ENCODE measurements at places on chromosomes 4 and X.

GRCh38 chr4:144347121-144347520 is 206.6 kb upstream of the GYPA start:
- no peak for DNase-seq

GRCh38 chrX:77936299-77936698 is 25.8 kb downstream of the ATP7A start:
- DNase-seq: no peak

DNA sequence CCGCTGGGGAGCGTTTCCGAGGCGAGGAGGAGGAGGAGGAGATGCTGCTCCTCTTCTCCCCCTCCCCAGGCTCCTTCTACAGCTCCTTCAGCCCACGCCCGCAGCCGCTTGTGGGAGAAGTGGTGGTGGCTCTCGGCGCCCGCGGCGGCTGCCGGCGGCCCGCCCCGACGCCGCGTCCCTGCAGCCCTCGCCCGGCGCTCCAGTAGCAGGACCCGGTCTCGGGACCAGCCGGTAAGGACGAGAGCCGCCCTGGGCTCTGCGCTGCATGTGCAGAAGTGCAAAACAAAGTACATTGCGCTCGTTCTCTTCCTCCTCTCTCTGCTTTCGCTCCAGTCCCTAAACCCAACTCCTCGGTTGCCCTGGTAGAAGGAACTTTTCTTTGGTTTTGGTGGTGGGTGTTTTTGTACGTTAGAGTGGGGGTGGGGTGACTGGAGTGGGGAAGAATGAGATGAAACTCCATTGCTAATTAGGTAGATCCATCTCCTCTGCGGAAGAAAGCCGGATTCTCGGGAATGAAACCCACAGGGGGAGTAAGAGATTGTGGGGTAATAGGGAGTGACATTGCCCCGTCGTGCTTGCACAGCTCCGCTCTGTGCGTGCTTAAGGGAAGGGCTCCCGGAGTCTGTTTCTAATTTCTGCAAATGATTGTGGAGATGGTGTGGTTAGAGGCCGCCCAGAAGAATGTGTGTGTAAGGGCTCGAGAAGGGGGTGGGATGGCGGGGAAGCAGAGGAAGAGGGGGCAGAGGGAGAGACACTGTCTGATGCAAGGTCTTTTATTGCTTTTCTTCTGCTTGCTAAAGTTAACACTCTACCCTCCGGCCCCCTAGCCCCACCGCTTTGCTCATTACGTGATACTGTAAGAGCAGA is 677 bp downstream of the PTPN13 start:
- DNase-seq: peak; percentile 34

- no peak for DNase-seq
These were observed 213.1 kb upstream of the BOD1L1 start for GRCh38 chr4:13840502-13841190.

DNA sequence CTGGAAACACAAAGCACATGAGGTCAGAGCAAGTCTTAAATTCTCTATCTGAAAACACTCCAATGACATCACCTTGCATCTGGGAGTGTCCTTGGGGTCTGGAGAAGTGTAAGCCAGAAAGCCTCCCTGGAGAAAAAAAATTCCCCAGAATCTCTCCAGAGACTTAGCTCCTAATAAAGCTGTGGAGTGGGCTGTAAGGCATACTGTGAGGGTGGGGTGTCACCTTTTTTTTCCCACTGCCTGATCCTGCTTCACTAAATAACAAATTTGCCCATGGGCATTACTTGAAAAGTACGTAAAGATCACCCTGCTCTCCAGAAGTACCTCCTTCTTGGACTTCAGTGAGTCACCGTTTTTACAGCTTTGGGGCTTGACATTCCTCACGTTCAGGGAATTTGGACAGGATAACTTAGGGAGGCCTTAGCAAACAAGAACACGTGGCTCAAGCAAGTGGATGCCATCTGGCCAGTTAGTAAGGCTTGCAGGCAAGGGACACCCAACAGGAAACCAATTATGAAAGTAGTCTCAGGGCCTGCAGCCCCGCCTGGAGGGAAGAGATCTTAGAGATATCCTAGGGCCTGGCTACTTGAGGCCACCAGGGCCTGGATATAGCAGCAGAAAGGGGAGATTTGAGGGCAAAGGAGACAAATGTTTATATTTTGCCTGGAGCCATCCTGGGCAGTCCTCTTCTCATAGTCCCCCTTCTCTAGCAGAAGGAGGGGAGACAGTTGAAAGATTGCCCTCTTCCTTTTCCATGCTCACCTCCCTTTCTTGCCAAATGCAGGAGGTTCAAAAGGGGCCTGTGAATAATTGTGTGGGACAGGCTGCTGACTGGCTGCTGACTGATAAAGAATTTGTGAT is 60.1 kb upstream of the PLAC1 start:
- DNase-seq: no peak

GRCh38 chrX:31268359-31268758 is 196.5 kb upstream of the FTHL17 start:
- DNase-seq: no peak

DNA sequence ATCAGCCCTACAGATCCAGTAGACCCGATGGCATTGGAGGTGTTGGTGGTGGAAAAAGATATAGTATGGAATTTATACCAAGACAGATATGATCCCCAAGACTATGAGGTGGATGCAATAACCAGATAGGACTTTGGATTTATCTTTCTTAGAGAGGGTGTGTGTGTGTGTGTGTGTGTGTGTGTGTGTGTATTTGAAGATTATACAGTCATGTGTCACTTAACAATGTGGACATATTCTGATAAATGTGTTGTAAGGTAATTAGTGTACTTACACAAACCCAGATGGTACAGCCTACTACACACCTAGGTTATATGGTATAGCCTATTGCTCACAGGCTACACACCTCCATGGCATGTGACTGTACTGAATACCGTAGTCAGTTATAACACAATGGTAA is 24.4 kb upstream of the TAB3 start:
- no peak for DNase-seq

DNA sequence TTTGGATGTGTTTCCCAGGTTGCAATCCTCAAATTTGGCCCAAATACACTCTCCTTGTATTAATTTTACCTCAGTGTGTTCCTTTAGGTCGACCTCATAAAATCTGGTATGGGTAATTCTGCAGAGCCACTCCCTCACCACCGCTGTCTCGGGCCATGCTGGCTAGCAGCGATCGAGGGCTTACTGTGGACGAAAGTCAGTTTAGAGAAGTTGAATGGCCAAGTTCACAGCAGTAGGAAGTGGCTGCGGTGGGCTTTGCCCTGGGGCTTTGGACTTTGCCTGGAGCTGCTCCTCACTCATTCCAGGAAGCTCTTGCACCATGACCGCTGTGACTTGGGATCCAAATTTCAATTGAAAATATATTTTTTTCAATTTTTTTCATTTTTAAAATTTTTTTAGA is 19.6 kb downstream of the TMEM187 start:
- no peak for DNase-seq

- DNase-seq: no peak
These were observed 237.5 kb downstream of the HNRNPD start for GRCh38 chr4:82136161-82136801.

DNA sequence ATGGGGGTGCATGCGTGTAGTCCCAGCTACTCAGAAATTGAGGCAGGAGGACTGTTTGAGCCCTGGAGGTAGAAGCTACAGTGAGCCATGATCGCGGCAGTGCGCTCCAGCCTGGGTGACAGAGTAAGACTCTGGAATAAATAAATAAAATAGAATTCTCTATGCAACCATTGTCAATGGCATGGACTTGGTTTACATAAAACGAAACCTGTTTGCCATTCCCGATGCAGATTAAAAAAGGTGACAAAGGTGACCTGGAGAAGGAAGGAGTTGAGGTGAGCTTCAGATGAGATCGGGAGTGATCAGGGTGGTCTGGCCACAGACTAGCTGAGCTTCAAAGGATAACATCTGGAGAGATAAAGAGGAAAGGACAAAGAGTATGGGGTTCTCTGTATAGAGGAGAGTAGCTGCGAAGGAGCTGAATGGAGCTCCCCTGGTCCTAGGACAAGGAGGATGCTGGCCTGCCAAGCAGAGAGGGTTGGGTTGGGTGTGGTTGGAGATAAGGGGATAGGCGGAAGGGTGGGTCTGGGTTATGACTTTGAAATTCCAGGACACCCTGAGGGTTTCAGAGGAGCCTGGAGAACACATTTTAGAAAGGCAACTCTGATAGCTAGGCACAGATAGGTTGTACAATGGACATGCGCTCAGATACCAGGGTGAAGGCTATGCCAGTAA is 98.6 kb downstream of the RBM47 start:
- DNase-seq: no peak

GRCh38 chr4:99665983-99666382 is 8.4 kb upstream of the C4orf54 start:
- DNase-seq: no peak

DNA sequence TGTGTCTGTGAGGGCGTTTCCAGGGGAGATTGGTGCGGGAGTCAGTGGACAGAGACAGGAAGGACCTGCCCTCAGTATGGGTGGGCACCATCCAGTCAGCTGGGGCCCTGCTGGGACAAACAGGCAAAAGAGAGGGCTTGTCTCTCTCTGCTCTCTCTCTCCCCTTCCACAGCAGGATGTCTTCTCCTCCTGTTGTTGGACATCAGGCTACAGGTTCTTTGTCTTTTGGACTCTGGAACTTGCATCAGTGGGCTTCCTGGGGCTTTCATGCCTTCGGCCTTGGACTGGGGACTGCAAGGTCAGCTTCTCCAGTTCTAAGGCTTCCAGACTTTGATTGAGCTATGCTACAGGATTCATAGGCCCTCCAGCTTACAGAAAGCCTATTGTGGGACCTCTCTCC is 59.6 kb downstream of the ADGRA3 start:
- no peak for DNase-seq

- no peak for DNase-seq
These were observed 722 bp downstream of the SLC10A7 start for GRCh38 chr4:146520896-146521540.

GRCh38 chrX:23752740-23753415 is 9.8 kb upstream of the ACOT9 start:
- DNase-seq: no peak

DNA sequence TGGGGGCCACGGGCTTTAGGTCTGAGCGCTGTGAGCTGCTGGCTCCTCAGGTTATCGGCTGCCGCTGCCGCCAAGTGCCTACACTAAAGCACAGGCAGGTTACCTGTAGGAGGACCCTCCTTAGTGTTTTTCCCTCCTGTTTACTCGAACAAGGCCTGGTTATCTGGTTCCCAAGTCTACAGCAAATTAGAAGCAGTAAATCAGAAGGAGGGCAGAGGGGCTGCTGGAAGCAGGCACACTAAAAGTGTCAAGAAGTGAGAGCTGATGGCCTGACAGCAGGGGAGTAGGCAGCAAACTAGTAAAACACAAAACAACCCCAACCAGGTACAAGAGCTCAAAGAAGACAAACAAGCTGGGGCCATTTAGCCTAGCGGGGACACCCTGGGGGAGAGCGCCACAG is 125.0 kb upstream of the PJA1 start:
- DNase-seq: no peak

- no peak for DNase-seq
These were observed 21.7 kb downstream of the LRPAP1 start for GRCh38 chr4:3510481-3510880.

GRCh38 chr4:31390849-31391248 is 670.7 kb downstream of the PCDH7 start:
- DNase-seq: no peak

- DNase-seq: no peak
These were observed 36.7 kb upstream of the HDAC8 start for GRCh38 chrX:72609313-72609712.

- DNase-seq: no peak
These were observed 556.3 kb downstream of the PPARGC1A start for GRCh38 chr4:23333556-23333945.

GRCh38 chr4:189001283-189001970 is 862.2 kb downstream of the TRIML1 start:
- DNase-seq: no peak

All from H9 (cell line).